ENCODE measurements at places on chromosomes 11 and 22.

- DNase-seq, result no peak
These were observed 209.7 kb upstream of the PLET1 start for GRCh38 chr11:112470355-112470754.

DNA sequence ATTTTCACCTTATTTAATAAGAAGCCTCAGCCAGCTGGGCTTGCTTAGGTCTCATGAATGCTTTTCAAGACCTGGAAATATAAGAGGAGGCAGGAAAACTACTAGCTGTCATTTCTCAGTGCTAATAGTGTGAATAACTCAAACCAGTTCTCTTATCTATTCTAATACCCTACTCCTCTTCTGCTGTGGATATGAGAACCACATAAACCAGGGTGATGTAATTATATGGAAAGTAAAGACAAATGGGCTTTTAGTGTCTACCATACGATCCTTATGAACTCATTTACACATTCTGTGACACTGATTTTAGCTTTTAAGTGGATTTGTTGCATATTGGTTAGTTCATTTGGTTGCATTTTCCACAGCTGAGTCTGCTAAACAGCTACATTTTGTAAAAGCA is 8.6 kb downstream of the PDGFD start:
- DNase-seq, result no peak

GRCh38 chr22:46373921-46374662 is 38.6 kb downstream of the TRMU start:
- no peak for DNase-seq

- peak; percentile 7 for DNase-seq
These were observed 254.6 kb upstream of the KIRREL3 start for GRCh38 chr11:127255209-127255608.

- no peak for DNase-seq
These were observed 37.9 kb upstream of the FJX1 start for GRCh38 chr11:35580397-35580781.

DNA sequence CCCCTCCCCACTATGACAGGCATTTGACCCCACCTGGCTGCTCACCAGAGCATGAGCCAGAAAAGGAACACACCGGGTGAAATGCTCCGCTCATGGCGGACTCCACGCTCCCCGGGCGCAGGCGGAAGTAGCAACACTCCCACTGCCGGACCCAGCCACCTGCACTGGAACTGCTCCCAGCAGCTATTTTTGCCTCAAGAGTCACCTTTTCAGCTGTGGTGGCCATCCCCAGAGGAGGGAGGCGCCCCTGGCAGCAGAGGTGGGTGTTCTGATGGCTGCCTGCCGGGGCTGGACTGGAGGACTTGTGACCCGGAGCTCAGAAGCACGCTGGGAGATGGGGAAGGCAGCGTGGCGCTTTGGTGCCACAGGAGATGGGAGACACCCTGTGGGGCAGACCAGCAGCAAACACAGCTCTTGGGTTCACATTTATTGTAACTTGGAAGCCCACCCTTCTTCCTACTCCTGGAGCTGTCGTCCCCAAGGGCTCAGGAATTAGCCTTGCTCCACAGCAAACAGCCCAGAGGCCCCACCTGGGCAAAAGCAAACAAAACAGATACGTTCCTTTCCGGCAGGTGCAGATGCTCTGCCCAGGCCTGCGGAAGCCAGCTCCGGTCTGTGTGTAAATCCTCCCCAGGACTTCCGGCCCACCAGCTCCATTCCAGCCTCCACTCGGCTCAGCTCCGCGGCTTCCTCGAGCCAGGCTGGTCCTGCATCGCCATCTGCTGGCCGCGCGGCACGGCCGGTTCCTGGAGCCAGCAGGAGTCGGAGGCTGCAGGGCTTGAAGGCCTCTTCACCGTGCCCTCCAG is 3.7 kb downstream of the RPS19BP1 start:
- peak; percentile 96 for DNase-seq

DNA sequence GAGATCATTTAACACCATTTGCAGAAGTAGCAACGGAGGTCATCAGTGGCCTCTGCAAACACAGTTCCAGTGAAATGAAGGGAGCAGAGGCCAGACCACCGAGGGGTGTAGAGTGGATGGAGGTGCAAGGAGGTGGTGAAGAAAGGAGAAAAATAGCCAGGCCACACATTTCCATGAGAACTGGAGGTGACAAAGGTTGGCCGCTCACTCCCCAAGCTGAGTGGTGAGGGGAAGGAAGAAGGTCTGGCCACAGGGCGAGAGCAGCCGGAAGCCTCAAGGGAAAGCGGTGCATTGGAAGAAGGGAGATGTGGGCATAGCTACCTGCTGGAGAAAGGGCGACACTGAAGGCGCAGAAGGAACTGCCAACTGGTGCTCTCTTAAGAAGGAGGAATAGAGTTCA is 20.1 kb upstream of the TMPRSS4 start:
- no peak for DNase-seq

DNA sequence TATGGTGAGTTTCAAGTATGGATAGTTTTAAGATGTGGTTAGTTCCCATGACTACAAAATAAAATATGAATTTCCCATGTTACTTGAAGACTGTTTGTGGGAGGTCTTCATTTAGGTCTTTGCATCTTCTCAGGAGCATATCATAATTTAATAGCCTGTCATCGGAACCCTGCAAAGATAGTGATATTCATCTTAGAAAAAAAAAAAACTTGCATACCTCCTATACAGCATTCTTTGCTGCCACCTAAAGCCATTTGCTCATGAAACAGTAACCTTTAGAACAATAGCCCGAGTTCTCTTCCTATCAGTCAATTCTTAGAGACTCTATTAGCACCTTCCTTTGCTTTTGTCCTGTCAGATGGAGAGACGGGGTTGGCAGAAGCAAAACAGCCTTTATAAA is 75.3 kb downstream of the ARFGAP2 start:
- no peak for DNase-seq
